ENCODE measurements at places on chromosomes 13 and 19.

DNA sequence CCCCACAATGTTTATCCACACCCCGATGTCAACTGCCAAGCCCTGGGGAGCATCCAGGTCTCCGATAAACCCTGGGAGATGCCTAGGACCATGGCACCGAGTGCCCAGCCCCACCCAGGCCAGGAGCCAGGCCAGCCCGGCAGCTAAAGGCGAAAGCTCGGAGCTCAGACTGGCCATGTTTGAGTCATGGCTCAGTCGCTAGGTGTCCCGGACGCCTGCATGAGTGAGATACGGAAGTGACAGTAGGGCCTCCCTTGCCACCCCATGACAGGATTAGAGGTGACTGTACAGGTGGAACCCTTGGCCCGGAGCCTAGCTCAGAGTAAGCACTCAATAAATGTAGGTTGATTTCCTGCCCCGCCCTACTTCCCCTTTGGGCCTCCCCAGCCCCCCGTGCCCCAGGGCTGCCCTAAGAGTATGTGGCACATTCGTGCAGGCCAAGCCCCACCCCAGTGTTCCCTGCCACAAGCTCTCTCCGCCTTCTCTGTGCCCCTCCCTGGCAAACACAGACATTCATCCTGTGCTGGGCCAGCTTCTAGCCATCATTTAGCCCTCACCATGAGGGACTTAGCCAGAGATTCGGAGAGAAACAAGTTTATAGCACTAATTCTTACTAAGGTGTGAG is 5.8 kb upstream of the TPM4 start:
- DNase-seq, result no peak

GRCh38 chr13:37769545-37769944 is 100.0 kb downstream of the TRPC4 start:
- DNase-seq, result no peak

DNA sequence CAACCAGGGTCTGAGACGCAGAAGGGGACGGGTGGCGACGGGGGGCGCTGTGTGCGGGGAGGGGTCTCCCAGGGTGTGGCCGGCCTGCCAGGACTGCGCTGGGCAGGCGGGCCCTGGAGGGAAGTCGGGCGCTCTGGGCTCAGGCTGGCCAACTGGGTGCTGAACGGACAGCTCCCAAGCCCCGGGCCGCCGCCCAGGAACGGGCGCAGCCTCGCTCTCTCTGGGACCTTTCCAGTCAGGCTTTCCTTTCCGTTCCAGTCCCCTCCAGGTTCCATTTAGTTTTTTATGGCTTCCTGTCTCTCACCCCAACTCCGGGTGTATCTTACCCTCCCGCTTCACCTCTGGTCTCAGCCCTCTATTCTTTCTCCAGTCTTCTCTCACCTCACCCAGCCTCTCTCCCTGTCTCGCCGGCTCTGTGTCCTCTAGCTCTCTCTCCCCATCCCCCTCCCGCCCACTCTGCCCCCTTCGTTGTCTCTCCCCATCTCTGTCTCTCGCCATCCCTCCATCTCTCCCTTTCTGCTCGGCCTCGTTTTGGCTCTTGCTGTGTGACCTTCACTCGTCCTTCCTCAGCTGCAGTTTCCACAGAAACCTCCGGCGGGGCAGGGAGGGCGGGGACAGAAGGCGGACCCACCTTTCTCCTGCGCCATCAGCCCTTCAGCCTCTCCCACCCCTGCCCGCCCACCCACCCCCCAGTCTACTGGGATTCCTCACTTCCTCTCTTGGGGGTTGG is 3.3 kb upstream of the ATP1A3 start:
- no peak for DNase-seq

DNA sequence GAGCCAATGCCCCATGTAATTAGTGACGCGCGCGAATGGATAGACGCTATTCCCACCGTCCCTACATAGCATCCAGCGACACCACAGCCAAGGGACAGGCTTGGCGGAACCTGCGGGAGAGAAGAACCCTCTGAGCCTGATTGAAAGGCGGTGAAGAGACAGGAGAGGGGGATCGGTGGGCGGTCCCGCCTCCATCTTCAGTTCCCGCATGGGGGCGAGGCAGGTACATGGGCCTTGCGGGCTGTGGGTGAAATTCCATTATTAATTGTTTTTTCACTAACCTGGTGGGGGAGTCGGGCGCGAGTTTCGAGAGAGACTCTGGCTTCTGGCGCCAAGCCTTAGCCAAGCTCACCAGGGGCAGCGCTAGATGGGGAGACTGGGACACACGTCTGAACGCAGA is 8.4 kb upstream of the TEX101 start:
- DNase-seq, result no peak

GRCh38 chr13:35164324-35164932 is 222.4 kb downstream of the NBEA start:
- DNase-seq, result peak; percentile 73

GRCh38 chr13:47004027-47004426 is 107.2 kb upstream of the HTR2A start:
- no peak for DNase-seq

GRCh38 chr13:45441633-45442032 is 23.1 kb upstream of the COG3 start:
- no peak for DNase-seq

DNA sequence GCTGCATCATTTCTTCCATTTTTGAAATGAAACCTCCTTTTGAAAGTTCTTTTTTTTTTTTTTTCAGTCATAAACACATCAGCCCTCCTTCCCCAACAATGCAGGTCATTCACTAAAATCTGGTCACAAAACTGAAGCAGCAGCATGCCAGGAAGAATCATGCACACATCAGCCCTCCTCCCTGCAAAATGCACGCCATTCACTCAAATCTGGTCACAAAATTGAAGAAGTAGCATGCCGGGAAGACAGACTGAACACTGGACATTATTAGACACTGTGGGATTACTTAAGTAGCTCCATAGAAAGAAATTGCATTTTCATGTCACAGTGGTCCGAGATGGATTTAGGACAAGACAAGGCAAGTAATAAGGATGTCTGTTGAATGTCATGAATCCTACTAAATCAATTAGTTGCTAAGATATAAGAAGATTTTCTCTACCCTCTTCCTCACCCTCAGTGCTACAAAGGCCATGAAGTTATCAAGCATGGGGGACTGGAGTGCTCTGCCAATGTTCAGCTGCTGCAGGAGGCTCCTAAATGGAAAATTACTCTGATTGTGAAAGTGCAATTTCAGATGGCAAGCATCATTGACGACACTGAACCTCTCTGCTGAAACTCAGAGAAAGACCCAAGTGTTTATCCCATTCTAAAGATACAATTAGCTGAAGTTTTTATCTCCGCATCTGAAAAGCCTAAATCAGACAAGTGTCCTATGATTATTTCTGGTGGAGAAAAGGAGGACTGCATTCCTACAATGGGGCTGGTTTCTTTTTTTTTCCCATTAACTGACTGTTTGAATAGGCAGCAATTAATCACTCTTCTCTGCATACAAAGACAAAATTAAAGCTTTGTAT is 913.2 kb downstream of the DIAPH3 start:
- no peak for DNase-seq

GRCh38 chr19:54790711-54791110 is 12.7 kb upstream of the KIR2DL4 start:
- DNase-seq, result no peak

DNA sequence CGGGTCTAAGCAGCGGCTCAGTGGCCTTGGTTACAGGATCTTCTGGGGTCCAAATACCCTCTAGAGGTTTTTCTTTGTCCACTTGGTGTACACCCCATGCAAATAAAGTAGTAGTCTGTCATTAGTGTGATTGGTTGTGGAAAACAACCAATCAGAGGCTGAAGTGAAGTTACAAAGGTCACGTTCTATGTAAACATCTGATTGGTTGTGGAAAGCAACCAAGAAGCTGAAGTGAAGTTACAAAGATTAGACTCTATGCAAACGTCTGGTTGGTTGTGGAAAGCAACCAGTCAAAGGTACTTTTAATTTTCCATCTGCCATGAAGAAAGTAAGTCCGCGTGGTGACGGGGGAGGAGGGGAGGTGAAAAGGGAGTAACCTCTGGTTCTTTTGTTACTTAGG is 790.9 kb downstream of the UQCRFS1 start:
- DNase-seq, result no peak

GRCh38 chr13:112741185-112741755 is 51.4 kb downstream of the ATP11A start:
- DNase-seq, result no peak

- peak; percentile 54 for DNase-seq
Observed at GRCh38 chr13:28049215-28049614, 51.2 kb downstream of the FLT3 start.

DNA sequence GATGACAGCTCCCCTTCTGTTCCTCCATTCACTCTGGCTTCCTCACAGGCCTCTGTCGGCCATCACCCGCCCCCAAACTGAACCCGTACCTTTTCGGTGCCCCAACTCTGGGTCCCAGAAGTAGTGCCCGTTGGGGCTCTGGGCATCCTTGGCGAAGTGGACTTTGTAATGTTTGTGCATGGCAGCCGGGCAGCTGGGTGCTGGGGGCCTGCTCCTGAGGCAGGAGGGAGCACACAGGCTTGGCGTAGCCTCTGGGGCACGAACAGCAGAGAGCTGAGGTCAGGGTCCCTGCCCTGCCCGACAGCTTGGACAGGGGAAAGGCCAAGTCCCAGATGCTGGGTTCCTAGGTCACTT is 834 bp downstream of the NKPD1 start:
- DNase-seq, result no peak

DNA sequence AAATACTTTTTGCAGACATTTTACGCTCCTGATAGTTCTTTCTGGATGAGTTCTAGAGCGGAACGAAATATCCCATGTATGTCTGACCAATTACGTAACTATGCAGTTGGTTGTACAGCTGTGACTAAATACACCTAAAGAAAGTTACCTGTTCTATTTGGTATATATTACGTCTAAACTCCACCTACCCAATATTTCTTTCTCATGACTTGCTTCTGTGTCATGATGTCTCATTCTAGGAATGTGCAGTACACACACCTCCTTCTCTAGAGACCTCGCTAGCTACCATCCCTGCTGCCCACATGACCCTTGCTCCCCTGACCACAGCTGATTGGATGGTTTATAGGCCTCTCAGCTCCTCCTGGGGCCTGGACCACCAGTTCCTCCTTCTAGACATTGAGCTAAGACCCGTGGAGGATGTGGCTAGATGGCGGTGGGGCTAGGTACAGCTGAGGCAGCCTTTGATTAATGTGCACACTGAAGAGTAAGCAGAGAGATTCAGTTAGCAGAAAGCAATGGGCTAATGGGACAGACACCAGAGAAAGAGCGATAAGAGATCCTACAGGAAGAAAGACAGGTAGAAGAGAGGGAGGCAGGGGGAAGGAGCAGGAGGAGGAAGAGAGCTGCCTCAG is 422.1 kb downstream of the COG6 start:
- DNase-seq, result no peak

- DNase-seq, result no peak
Observed at GRCh38 chr19:55348317-55349034, 6.0 kb downstream of the COX6B2 start.

DNA sequence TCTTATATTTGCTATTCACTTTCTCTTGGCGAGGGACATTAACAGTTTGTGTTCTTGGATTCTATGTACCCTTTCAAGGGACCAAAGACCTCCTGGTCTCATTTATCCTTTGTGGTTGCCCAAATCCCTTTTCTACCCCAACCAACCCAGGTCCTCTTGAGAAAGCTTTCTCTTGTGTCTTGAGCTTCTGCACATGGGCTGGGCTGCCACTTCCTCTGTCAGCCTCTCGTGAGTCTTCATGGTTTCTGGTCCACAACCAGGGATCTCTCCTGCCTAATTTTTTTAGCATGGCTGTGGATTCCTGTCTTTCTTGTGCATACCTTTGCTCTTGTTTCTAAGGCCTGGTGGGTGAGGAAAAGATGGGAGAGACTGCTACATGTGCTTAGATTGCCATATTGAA is 14.9 kb downstream of the TIMM13 start:
- DNase-seq, result no peak

- no peak for DNase-seq
Observed at GRCh38 chr13:102401265-102401664, 583 bp downstream of the FGF14 start.

DNA sequence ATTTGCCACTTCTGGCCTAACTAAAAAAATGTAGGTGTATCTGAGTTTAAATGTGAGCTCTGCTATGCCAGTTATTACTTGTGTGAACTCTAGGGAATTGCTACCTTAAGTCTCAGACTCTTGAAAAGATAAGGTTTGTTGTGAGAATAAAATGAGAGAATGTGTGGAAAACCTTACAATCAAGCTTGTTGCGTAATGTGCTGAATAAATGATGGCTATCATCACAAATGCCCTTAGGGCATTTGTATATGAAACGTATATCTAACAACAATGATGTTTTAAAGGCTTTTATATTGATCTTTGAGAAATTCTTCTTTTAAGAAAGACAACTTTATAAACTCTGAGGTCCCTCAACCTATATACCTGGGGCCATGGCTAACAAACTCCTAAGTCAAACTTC is 384.8 kb downstream of the ITGBL1 start:
- no peak for DNase-seq

DNA sequence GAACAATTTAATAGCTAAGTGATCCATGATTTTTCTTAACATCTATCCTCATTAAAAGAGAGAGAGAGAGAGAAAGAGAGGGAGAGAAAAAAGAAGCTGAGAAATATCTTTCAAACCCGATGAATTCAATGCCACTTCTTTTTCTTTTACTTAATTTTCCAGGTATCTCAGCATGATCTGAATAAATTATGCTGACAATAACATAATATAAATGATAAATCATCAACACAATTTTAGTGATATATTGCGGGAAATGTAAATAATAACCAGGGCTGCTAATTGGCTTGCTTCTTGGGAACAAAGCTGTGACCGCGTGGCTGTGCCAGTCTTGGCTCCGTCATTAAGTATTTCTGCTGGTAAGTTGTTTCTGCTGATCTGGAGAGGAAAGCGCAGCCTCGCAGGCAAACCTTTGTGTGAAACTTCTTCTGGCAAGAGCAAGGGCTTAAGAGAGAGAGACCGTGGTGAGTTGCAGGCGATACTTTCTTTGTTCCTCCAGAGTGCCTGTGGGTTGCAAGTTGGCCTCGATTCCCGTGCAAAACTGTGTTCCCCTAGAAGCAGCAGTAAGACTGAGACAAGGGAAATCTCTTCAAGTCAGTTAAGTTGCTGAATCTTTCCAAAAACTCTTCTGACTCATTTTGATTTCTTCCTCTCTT is 489.1 kb upstream of the TSHZ3 start:
- no peak for DNase-seq

DNA sequence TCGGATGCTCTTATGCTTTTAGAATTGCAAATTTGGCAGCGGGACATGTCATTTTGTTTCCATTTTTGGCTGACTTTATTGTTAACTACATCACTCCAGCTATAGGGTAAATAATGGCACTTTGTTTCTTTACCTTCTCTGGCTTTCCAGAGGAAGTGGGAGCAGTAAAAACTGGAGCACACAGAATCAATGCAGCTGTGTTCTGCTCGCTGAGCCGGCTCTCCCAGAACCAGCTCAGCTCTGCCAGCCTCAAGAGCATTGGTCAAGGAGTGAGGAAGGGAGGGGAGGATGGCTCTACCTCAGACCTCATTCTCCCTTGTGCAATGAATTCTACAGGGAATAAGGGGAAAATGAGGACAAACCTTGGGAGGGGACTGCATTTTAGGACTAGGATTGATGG is 50.5 kb upstream of the SPATA13 start:
- no peak for DNase-seq

GRCh38 chr13:35797991-35798390 is 321.5 kb upstream of the MAB21L1 start:
- DNase-seq, result no peak

GRCh38 chr19:32916969-32917615 is 47.5 kb upstream of the SLC7A9 start:
- no peak for DNase-seq
